ENCODE measurements at places on chromosomes 7 and 10.

GRCh38 chr7:27890205-27890849 lies 150.4 kb downstream of the TAX1BP1 start:
- DNase-seq = no peak

DNA sequence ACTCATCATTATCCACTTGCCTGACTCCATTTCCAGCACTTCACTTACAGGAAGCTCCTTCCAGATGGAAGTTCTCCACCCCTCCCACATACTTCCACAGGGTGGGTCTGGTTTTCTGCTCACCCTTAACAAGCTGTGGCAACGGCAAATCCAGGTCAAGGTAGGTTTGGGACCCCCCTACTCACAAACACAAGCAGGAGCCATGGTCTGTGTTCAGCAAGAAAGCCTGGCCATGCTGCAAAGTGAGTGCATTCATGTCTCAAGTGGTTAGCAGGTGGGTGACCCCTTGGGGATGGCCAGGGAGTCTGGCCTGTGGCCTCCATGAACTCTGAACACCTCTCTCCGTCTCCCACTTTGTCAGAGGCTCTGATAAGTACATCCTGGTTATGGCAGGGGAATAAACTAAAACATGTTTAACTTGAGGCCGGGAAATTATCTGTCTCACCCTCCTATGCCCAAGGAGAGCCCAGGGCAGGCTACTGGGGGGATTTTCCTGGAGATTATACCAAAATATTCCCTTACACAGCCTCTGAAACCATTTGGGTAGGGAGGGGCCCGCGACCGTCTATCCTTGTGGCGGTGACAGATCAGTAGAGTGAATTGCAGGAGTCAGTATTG lies 844 bp downstream of the XPNPEP1 start:
- DNase-seq = no peak

GRCh38 chr7:134174795-134175261 lies 47.7 kb downstream of the LRGUK start:
- peak; percentile 85 for DNase-seq

DNA sequence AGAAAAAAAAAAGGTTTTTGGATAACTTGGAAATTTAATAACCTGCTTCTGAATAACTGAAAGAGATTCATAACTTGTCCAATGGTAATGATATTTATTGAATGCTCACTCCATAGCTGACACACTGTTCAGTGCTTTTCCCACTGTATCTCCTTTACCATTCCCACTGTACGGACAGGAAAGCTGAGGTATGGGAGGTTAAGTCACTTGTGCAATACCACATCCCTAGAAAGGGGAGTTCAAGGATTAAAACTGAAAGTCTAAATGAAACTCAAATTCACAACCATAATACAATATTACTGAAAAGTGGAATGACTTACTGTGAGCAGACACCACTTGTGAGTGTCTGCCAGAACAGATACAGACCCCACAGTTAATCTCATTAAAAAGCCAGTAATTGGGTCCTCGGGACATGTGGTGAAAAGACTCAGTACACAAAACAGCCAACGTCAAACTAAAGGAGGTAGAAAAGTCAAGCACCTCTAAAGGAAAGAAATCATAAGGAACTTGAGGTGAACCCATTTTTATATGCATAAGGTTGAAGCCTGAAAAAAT lies 13.8 kb upstream of the RHOBTB1 start:
- no peak for DNase-seq

DNA sequence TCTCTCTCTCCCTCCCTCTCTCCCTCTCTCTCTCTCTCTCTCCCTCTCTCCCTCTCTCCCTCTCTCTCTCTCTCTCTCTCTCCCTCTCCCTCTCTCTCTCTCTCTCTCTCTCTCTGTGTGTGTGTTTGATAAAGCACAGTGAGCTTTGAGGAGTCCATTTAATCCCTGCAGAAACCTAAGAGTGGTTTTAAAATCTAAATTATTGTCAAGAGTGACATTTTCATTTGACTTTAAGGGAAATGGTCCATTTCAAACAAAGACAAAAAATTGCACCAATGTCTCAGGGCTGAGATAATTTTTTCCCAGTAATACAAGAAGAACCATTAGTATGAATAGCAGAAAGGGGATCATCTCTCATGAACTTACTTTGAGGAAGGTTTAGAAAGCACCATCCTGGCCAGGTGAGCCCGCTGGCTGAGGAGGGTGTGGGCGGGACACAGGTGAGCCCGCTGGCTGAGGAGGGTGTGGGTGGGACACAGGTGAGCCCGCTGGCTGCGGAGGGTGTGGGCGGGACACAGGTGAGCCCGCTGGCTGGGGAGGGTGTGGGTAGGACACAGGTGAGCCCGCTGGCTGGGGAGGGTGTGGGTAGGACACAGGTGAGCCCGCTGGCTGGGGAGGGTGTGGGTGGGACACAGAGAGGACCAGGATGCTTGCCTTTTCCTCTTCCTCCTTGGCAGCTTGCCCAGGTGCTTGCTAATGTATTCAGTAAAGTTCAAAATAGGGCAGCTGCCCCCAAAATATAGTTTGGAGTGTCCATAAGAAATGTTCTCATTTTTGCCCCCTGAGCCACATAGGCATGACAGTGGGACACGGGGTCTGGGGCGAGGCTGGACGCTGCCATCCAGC lies 125.0 kb downstream of the DNAJB6 start:
- no peak for DNase-seq

DNA sequence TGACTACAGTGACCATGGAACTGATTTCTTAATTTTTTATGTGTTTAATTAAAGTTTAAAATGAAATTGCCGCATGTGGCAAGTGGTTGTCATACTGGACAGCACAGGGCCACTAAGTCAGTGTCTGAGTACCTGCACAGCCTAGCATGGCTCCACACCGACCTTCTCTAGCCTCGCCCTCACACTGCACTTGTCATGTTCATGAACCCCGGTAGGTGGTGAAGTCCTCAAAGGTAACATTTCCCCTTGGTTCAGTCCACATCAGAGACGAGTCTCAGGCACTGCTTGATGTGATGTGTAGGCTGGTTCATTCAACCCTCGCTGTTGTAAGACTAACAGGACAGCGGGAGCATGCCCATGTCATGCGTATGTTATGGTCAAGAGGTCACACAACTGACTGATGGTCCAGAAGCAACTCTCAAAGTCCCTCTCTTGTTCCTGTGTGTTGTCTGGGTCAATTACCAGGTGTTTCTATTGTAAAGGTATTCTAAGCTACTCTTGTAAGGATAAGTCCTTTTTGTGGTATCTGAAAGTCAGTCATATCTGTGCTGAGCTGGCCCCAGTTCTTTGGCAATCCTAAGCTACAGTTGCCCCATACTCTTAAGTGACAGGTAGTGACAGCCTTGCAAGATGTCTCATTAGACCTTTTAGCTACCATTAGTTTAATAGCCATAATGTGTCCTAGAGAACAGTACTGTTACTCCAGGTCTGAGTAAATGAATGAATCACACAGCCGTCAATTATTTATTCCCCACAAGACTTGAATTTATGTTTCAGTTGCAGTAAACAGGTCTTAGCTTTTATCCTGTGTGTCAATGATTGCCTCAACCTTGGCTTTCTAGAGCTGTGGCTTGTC lies 32.9 kb upstream of the ZC3HAV1L start:
- DNase-seq = no peak

DNA sequence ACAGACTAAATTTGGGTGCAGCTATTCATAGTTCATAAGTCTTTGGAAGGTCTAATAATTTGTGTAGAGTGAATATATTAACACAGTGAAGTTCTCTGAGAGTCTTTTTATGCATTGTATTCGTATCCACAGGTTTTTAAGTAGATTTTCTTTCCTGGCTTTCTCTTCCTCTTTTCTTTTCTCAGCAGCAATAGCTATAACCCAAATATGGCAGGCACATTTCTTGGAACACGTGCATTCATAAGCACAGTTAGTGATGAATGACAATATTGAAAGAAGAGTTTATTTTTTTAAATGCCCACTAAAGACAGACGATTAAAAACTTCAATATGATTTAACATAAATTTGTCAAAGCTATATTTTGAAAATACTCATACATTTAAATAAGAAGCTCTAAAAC lies 220.5 kb upstream of the MBL2 start:
- DNase-seq = no peak

DNA sequence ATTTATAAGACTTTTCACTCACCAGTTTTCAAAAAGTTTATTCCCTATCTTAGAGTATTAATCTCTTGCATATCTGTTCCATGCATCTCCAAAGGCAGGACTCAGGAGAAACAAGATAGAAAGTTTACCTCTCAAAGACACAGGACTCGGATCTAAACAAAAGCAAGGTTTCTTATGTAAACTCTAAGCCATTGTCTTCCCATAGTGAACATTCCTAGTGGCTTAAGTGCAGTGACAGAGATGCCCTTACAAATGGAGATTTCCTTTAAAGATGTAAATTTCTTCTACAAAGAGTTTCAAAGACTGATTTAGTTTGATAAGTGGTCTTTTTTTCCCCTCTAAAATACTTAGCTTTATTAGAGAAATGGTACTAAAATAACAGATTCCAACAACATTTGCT lies 209.8 kb downstream of the ACTR3B start:
- DNase-seq = no peak

DNA sequence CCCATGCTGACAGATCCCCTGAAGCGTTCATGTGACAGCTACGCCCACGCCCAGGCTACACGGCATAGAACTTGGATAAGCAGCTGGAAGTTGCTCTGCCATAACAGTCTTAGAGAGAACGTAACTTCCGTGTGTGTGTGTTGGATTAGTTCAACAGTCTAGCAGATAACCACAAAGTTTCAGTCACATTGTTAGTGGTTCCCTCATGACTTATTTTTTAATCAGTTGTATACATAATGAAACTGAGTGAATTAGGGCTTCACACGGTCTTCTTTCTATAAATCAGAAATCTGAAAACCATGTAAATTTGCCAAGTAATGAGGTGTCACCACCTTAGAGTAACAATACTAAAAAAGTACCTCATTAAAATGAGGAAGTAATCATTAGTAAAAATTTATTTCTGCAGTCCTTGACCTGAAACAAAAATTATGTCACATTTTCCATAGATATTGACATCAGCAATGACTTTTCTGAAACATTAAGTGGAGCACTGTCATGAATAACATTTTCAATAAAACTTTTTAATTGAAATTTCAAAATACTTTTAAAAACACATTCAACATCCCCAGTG lies 21.7 kb upstream of the MACC1 start:
- no peak for DNase-seq

DNA sequence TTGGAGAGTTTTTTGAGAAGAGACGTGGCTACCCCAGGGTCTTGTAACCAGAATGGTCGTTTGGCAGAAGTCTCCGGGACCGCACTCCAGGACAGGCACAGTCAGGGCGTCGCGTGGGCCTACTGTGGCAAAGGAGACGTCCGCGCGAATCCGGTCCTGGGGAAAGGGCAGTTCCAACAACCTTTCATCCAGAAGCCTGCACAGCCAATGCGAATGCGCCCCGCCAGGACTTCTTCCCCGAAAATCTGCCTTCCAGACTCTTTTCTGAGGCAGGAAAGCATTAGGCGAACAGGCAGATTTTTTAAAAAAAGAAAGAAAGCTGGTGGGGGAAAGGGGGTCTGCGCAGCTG lies 2.0 kb downstream of the HPSE2 start:
- no peak for DNase-seq

DNA sequence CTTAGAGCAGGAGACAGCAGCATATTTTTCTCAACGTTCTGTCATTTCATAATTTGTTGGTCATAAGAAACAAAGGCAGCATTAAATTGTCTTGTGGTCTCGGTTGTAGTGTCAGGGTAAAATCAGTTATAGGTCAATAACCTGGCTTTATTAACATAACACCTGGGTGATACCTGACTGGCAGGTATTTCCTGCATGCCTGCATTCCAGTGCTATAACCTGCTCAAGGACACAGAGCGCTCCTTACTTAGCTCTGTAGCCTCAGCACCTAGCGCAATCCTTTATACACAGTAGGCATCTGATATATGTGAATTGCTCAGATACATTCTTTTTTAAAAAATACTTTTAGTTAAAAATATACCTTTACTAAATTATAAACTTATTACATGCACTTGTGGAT lies 38.9 kb upstream of the PRKG1 start:
- no peak for DNase-seq

DNA sequence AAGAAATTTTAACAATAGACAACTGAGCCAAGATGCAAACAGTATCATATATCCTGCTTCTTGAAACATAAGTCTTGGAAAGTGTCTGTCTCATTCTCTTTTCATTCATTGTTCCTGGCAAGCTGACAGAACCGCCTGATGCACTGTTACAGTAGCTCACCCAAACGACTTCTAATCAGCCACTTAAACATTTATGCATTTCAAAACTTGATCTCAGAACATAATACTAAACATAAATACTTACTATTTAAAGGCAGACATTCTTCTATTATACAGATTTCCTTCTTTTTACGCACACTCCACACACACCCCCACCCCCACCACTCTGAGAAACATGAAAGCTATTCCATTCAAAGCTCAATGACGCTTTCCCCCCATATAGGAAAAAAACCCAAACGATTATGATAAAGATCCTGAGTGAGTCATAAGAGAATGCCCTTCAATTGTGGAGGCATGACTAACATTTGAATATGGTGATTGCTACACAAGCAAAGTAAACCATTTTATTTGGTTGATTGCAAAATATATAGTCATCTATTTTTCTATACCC lies 30.5 kb downstream of the SHTN1 start:
- peak; percentile 62 for DNase-seq

DNA sequence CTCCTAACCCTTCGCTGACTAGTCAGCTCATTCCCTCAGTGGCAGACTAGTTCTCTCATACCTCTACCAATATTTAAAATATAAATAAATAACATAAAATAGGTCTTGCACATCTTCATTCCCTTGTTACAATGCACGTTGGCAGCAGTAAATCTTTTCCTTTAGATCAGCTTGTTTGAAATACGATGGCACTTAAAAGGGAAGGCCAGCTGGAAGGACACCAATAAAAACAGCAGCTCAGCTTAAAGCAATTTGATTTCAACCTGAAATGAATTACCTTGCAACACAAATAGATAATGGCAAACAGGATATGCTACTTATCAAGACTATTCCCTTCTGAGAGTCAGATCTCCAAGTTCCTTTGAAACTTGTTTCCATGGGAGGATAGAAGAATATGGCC lies 321.8 kb downstream of the GFRA1 start:
- peak; percentile 30 for DNase-seq

GRCh38 chr10:118594392-118595063 lies 920 bp downstream of the PRLHR start:
- no peak for DNase-seq

GRCh38 chr10:85926986-85927385 lies 439.6 kb downstream of the GRID1 start:
- no peak for DNase-seq

GRCh38 chr10:21326594-21327288 lies 198.7 kb downstream of the SKIDA1 start:
- DNase-seq = no peak

GRCh38 chr7:997404-998395 lies 14.7 kb downstream of the CYP2W1 start:
- DNase-seq = no peak

GRCh38 chr10:59524348-59524747 lies 162.0 kb upstream of the FAM13C start:
- no peak for DNase-seq

DNA sequence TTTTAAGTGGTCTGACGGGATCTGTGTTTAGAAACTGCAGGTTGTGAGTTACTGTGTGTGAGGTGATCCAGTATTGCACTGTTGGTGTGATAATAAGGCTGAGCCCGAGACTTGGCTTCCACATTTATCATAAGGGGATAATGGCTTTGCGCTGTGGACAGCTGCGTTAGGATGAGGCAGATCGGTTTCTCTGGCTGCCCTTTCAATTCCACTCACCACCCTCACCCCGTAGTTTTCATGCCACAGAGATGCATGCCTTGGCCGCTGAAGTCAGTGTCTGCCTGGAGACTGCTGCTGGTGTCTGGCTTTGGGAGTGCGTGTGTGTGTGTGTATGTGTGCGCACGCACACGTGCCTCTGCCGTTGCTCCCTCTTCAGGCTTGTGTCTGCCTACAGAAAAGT lies 273.0 kb downstream of the CCDC3 start:
- no peak for DNase-seq
